Glutamatergic neuron (in vitro differentiated cells): ENCODE measurements at places on chromosomes 5 and 9.

DNA sequence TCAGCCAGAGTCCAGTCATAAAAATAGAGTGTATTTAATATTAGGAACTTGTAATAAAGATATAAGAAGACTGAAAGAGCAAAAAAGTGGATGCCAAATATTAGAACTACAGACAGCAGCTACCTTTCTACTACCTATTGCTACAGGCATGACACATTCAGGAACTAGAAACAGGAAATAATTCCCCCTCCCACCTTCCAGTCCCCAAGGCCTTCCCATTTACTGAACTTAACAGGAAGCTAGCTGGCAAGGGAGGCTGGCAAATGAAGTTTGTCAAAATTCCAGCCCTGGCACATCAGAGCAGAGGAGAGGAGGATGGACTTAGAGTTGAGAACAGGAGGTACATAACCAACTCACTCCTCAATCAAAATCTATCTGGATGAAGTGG is 50.2 kb upstream of the RIC1 start:
- no peak for DNase-seq

GRCh38 chr5:151134228-151134627 is 23.4 kb downstream of the ANXA6 start:
- DNase-seq: no peak

GRCh38 chr5:43432486-43433375 is 20.5 kb upstream of the CCL28 start:
- no peak for DNase-seq

DNA sequence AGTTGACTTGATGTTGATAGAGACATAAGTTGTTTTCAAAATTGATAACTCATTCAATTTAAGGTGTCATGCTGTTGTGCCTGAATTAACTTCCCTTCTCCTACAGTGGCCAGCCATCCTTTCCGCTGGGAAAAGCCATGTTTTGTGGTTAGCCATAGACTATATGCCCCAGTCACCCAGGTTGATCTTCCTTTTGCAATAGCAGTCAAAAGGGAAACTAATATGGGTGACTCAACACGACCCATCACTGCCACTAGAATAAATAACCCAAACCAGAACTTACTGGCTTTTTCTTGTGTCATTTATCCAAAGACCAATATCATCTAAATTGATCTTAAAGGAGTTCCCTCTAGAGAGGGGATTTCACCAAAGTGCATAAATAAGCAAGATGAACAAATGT is 87.4 kb downstream of the PTCD2 start:
- DNase-seq: no peak

- no peak for DNase-seq
Observed at GRCh38 chr9:133538176-133538575, 3.7 kb downstream of the ADAMTSL2 start.

DNA sequence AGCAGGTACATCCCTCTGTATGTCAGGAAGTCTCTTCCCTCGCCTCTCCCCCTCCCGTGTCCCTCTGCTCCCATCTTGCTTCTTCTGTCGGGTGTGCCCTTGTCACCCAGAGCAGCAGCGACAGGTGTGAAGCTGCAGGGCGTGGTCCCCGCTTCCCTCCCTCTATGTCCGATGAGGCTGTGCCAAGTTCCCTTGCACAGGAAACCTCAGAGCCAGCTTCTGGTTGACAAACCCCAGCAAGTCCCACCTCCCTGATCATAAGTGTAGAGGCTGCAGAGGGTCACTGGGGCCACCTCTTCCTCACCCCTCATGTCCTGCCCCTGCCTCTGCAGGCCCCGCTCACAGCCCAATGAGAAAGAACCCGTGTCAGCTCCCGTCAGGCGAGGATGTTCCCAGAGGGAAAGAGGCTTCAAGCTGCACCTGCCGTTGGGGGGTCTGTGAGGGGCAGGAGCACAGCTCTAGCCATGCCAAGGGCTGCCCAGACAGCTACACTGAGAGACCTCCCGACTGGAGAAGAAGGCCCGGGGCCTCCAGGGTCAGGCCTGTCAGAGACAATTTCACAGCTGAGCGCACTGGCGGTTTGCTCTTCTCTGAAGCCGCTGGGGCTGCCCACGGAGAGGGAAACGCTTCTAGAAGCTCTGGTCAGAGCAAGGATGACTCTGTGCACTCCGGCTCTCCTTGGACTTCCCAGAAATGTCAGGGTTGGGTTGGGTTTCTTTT is 73.3 kb downstream of the AK8 start:
- peak; percentile 65 for DNase-seq

DNA sequence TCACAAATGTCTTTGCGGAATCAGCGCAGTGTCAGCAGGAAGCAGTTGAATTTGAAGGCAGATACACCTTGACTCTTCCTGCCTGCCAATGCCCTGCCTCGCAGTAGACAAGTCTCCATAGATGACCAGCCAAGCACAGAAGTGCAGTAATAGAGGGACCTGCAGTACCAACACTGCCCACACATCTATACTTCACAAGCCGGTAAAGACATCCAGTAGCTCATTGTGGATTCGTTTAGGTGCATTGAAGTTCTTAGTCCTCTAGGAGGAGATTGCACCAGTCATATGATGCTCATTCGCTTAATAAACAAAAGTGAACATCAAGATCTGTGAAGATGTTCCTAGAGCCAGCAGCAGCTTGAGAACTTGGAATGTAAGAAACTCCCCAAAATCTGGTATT is 7.1 kb upstream of the IFNA2 start:
- no peak for DNase-seq

DNA sequence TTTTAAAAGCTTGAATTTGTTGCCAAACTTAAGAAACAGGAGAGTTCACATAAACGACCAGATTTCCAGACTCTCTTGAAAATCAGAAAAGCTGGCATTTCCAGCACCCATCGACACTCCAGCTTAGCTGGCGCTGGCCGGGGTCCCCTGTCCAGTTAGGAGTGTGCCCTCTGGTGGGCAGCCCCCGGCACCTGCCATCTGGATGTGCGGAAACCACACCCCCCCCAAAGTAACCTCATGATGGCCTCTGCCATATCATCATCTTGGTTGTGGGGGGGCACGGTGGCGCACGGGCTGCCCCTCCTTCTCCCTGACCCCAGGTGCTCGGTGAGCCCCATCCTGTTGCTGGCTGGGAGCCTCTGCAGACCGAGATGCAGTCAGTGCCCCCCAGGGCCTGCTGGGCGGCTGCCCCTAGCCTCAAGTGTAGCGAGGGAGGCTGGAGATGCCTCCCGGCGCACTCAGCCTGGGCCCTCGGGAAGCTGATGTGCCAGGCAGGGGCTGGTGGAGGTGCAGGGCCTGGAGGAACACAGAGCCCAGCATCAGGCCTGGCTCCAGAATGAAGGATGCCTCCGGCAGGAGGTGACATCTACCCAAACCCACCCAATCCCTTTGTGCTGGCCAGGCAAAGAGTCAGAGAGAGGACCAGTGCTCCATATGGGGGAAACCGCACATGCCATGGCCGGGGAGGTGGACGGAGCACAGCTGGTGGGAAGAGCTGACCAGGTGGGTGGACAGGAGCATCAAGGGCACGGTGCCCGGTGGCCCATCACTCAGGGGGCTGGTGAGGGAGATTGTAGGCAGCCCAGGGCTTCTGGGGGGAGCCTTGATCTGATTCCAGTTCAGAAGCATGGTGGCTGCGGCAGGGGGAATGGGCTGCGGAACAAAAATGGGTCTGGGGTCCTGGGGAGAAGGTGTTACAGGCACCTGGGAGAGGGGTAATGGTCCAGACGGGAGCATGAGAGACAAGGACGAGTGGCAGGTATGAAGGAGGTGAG is 70.6 kb downstream of the ADAMTS2 start:
- peak; percentile 15 for DNase-seq

GRCh38 chr9:115385383-115386122 is 267.6 kb upstream of the TNC start:
- no peak for DNase-seq

GRCh38 chr5:13477118-13477737 is 467.3 kb downstream of the DNAH5 start:
- DNase-seq: no peak

- DNase-seq: no peak
Observed at GRCh38 chr9:5113994-5114748, 71.3 kb downstream of the INSL6 start.

DNA sequence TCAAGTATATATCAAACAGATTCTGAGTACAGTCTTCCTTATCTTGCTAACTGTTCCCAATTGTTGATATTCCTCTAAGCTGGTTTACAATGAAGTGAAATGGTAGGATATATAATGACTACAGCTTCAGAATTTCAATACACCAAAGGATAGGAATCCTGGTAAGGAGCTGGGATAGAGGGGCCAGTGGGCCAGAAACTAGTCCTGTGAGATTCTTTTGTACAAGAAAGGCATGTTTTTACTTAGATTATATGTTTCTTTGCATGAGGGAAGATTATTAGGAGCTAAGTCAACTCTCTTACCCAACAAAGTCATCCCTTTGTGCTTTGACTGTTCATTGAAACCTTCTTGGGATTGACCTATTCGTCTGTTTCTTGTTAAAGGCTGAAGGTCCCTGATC is 435.7 kb downstream of the PLK2 start:
- no peak for DNase-seq

DNA sequence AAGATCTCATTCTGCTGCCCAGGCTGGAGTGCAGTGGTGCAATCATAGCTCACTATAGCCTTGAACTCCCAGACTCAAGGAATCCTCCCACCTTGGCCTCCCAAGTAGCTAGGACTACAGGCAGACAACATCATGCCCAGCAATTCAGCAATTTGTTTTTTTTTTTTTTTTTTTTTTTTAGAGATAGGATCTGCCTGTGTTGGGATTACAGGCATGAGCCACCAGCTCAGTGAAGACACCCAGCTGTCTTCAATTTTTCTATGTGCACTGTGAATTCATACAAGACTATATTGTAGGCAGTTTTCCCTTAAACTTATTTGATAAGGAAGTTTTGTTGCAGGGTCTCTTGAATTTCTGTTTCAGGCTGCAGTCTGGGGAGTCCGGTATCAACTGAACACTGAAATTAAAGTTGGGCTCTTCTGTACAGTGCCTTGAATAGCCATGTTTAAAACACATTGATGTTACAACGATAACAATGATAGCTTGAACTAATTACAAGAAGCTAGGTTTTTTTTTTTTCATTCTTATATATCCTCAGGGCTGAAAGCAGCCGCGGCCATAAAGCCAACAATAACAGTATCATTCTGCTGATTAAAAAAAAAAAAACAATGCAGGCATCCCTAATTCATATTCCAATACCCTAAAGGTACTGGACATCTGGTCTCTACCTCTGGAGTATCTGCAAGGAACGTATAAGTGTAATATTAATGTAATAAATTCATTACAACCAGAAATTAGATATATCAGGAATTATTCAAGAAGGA is 63.5 kb downstream of the MPDZ start:
- DNase-seq: no peak

DNA sequence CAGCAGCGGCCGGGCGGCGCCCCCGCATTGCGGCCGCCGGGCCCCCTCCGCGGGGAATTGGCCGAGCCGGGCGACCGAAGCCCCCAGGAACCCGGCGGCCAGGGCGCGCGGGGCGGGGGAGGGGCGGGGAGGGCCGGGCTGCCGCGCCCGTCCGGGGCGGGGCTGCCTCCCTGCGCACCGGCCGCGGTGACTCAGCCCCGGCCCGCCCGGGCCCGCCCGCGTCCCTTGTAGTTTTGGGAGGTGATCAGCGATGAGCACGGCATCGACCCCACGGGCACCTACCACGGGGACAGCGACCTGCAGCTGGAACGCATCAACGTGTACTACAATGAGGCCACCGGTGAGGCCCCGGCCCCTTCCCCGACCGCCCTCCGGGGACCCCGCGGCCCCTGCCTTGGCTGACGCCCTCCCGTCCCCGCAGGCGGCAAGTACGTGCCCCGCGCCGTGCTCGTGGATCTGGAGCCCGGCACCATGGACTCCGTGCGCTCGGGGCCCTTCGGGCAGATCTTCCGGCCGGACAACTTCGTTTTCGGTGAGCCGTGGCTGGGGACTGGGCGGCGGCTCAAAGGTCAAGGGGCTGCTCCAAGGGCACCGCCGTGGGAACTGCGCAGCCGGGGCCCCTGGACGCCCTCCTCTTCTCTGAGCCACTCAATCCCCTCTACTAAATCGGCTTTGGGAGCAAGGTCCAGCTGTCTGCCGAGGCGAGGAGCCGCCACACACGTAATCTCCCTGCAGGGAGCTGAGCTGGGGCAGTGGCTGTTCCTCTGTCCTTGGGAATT is 592 bp downstream of the TUBB4B start:
- DNase-seq: no peak

DNA sequence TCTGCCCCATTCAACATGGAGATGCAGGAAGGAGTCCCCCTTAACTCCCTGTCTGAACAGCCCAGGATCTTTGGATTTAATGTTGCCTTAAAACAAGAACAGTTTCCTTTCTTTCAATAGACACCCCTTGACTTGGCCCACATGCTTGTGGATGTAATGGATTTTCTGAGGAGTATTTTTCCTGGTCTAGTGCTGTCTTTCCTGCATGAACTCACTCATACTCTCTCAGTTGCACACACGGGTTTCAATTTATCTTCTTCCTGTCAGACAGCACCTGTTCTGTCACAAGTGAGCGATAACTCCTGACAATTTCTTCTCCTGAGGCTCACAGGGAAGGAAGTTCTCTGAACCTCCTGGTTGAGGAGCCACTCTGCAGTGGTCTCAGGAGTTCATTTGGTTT is 85.1 kb downstream of the ACER2 start:
- DNase-seq: no peak

DNA sequence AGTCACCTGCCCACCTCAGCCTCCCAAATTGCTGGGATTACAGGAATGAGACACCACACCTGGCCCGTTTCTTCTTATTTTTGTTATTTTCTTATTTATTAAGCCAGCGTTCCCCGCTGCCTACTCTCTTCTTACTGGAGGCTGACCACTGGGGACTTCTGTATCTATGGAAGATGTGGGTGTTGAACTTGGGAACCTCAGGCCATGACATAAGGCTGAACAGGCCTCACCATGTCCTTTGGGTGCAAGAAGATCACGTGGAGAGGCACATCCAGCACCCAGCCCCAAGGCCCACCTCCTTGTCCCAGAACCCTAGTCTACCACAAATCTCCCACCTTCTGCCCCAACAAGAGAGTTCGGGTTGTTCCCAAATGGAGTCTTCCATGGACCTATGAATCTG is 59.4 kb upstream of the NEK6 start:
- DNase-seq: no peak
